ENCODE measurements at places on chromosomes 1 and 21.

DNA sequence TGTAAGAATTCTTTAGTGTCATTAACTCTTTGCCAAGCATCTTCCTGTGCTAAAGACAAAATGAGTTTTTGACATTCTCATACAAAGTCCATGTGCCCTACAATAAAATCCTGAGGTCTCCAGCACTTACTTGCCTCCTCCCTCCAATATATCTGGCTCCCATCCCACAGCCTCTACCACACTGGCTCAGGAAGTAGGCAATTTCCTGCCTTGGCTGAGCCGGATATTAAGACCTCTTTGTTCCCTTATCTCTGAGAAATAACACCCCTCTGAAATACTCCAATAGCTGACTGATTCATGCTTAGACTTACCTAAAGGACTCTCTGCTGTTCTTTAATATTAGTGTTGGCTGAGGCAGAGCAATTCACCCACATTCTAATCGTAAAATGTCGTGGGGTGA, 37.6 kb upstream of the GORAB start:
- DNase-seq, result peak; percentile 5

DNA sequence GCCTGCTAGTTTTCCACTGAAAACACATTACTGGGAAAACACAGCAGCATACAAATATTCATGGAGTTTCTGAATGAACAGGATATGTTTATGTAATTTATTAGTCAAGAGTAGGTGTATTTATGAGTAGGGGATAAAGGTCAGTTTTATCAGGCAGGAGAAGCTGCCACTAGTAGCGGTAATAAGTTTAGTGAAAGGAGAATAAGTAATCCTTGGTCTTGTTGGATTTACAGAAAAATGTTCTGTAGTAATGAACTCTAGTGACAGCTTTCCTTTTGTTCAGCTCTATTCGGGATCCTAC, 1.2 kb downstream of the MAST2 start:
- DNase-seq, result no peak

GRCh38 chr1:30272277-30273020, 450.9 kb downstream of the MATN1 start:
- no peak for DNase-seq

DNA sequence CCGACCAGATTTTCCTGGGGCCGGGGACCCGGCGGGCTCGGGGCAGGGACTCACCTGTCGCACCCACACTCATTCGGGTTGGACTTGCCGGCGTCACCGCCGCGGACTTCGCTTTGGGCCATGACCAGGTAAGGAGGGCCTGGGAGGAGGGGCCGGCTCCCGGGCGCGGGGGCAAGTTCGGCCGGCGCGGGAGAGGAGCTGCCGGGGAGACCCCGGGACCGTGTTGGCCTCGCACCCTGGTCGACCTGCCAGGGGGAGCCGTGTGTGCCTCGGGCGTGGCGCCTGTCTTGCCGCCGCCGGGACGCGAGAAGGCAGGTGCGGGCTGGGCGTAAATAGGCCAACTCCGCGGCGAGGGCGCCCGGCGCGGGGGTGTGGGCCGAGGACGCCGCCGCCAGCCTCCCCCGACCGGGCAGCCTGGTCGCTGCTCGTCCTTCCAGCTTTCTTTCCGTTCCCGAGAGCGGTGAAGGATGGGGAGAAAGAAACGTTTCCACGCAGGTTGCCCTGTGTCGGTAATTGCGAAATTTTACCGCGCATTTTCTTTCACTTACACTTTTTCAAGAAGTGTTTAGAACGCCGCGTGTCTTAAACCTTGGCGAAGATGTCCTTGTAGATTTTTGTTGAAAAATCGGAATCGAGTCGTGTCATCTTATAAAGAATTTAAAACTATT, 558 bp downstream of the USP1 start:
- DNase-seq, result no peak

- no peak for DNase-seq
These were observed 63.2 kb upstream of the EFHD2 start for GRCh38 chr1:15346346-15347030.

DNA sequence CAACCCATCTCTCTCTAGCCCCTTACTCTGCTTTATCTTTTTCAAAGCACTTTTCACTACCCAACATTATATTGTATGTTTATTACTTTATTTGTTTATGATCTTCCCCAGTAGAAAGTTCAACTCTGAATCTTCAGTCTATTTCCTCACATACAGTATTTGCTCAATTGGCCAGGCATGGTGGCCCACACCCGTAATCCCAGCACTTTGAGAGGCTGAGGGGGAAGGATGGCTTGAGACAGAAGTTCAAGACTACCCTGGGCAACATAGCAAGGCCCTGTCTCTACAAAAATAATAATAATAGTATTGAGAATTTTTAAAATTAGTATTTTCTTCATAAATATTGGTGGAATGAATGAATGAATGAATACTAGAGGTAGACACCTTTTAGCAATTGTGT, 1.2 kb downstream of the STPG1 start:
- no peak for DNase-seq

- no peak for DNase-seq
These were observed 598.3 kb upstream of the CAMK1G start for GRCh38 chr1:208985231-208985630.

DNA sequence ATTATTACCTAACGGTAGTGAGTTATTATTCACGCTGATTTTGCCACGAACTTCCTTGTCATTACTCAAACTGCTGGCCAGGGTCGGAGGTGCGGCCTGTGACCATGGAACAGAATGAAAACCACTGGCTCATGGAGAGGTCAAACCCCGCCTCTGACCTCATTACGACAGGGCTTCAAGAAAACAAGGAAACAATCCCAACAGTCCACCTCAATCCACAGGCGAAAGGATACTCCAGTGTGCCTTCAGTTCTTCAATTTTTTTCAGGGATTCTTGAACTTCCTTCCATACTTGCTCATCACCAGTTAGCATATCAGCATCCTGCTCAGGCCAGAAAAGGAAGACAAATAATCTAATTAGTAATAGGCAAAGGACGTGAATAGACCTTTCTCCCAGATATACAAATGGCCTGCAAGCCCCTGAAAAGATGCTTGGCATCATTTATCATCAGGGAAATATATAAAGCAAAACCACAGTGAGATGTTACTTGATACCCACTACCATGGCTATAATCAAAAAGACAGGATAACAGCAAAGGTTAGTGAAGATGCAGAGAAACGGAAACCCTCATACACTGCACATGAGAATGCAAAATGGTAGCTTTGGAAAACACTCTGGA, 643.4 kb downstream of the SMYD3 start:
- no peak for DNase-seq

DNA sequence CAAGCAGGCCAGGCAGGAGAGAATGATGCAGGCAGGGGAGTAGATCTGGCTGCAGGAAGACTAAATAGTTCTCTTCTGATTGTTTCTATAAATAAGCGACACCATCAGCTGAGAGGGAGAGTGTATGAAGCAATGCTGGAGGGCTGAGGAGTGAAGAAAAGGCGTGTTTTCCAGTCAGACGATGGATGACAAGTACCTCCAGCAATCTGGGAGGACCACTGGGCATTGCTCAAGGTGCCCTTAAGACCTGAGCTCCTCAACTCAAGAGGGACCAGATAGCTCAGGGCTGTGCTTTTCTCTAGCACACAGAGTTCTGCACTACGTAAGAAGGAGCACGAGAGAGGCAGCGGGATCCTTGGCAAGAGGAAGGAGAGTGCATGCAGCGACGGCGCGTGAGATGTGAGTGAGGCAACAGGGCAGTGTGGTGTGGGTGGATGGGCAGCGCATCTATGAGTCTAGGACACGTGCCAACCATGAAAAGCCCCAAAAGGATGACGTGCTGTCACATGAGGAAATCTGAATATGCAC, 36.0 kb downstream of the PABPC4 start:
- peak; percentile 85 for DNase-seq

DNA sequence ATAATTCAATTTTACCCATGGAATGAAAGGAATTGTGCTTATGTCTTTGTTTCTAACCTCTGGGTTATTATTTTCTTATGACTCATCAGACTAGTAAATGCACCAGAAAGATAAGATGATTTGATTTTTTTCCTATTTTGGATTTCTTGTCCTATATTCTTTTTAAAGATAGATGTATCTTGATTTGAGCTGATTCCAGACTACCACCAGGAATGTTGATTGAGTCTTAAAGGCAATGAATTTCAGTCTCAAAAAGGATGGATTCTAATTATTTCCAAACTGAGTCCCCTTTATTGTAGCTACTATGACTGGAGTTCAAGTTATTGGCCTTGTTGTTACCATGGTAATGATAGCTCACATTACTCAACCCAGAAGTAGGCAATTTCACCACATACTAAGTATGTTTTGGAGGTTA, 95.8 kb upstream of the RGS4 start:
- DNase-seq, result peak; percentile 60

Data from dermis microvascular lymphatic vessel endothelial cell (primary cell).